ENCODE measurements at places on chromosomes 2 and 18.

- DNase-seq: no peak
Observed at GRCh38 chr2:143582046-143582747, 453.0 kb downstream of the ARHGAP15 start.

DNA sequence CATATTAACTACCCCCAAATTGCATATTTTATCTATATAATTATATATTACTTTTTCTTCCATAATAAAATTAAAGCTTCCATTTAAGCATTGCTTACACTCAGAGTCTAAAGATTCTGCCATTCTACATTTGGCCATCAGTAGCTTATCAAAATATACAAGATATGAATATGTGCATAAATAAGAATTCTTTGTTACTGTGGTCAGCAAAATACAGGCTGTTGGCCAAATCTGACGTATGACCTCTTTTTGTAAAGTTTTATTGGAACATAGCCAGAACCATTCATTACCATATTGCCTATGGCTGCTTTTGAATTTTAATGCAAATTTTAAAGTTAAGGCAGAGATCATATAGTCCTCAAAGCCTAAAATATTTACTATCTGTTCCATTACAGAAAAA lies 643.9 kb upstream of the VRK2 start:
- no peak for DNase-seq

DNA sequence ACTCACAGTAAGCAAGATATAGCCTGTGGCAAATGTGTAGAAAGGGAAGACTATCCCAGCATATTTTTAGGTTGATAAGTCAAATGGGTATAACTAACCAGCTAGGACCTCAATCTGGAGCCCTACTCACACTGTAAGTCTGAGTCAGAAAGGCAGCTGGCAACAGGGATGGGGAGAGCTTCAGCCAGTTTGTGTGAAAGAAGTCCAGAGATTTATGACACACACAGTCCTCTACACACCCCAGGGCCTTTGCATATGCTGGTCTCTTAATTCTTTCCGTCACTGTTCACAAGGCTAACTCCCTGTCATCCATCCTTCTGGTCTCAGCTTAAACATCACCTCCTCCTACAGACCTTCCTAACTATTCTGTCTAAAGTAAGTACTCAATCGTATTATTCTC lies 5.9 kb upstream of the TCF4 start:
- DNase-seq: no peak

DNA sequence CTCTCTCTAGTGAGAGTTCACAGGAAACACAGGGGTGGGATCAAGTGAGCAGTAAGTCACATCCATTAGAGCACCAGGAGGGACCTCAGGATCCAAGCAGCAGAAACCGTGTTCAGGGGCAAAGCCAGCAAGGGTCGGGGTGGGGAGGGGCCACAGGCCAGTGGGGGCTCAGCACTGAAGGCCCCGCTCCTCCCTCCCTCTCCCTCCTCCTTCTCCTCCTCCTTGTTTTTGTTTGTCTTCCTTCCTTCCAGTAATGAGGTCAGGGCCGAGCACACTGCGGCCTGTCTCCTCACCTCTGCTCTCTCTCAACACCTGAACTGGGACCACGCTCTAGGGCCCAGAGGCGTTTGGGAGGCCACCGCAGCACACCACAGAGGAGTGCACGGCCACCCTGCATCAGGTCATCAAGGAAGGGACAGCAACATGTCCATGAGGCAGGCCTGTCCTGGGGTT lies 20.9 kb downstream of the MTERF4 start:
- DNase-seq: no peak

DNA sequence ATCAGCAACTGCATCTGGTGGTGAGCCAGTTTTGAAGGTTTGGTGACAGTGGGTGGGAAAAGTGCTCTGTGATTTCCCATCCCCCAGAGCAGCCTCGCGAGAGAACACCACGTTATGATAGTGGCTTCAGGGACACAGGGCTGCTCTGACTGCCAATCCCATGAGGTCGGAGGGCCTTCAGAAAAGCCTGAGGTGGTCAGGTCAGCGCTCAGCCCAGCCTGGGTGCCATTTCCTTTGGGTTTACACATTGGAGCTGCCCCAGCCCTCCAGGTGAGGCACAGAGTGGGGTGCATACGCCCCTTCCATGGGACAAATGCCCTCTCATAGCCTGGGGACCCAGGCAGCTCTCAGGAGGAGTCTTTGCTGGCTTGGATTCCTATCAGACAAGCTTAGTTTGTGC lies 126.8 kb downstream of the KCTD1 start:
- no peak for DNase-seq

DNA sequence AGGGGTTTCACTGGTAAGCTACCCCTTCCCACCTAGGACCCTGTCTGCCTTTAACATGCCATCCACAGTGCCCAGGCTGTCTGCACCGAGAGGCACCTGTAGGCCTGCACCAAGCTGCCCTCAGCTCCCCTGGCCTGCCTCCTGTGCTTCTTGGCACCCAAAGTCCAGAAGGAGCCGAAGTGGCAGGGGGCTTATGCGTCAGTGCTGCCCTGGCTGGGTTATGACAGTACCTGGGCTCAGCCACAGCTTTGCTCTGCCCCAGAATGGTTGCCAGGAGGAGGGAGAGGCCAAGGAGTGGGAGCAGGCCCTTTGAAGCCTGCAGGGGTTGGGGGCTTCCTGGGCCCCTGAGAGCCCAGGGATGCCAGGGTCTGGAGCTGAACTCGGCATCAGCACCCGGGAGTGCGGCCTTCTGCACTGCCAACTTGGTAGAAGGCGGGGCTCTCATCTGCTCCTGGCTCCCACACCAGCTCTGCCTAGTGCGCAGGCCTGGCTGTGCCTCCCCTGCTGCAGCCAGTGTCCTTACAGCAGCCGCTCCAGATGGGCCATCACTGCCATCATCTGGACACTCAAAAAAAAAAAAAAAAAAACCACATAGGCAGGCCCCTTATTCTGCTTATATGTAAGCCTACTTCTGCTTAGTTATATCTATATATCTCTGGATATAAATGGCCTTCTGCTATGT lies 155.4 kb downstream of the THSD7B start:
- no peak for DNase-seq

DNA sequence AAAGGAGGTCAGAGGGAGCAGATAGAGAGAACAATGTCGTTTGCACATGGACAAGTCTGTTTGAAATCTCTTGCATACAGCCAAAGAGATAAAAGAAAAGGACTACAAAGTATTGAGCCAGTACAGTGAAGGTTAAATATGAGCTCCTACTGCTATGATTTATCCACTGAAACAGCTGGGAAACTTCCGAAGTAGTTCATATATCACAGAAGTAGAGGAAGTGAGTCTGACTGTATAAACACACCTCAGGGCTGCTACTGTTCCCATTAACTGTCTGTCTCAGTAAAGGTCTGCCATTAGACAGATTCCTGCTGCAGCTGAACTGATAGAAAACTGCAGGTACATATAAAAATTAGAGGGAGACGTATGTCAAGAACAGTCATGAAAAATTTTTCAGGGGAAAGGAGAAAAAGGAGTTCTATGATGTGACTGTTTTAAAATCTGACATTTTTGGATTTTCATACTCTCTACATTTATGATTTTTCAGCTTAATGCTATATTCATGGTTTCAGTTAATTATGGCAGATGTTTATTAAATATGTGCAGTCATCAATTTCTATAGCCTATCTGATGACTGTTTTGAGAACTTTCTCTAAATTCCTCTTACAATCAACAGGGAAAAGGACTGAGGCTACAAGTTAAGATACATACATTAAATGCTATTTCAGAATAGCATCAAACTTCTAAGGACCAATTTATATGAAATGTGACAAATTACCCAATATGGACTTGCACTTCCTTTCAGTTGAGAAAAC lies 364.7 kb downstream of the ERBB4 start:
- no peak for DNase-seq

GRCh38 chr2:127324635-127325034 lies 30.7 kb upstream of the ERCC3 start:
- no peak for DNase-seq

GRCh38 chr18:58605027-58606020 lies 23.6 kb downstream of the ALPK2 start:
- DNase-seq: peak; percentile 78

GRCh38 chr18:79934311-79935097 lies 16.9 kb downstream of the SLC66A2 start:
- DNase-seq: peak; percentile 37

GRCh38 chr2:238872628-238873380 lies 24.9 kb downstream of the TWIST2 start:
- DNase-seq: peak; percentile 53

DNA sequence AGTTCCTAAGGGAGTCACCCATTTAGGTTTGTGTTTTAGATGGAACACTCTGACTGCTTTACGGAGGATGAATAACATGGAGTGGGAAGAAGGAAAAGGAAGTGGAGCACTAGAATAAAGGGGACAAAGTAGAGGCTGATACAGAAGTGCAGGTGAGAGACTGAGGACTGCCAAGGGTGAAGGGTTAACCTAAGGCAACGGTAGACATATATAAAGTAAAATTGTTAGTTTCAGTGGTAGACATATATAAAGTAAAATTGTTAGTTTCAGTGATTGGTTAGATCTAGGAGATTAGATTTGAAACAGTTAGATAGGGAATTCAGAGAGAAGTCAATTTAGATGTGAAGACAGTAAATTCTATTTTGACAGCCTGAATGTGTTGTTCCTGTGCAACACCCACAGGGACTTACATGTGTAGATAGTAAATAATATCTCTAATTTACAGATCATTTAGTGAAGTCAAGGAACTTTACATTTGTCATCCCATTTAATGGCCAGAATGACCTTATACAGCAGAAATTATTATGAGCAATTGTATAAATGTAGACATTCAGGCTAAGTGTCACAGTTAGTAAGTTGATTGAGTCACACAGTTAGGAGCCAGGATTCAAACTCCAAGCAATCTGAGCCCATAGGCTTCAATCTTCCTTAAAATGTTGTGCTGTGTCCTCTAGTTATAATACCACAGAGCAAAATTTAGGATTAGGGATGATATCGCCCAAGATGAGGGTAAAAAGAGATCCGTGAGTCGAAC lies 270.8 kb upstream of the UBE2E3 start:
- DNase-seq: no peak

DNA sequence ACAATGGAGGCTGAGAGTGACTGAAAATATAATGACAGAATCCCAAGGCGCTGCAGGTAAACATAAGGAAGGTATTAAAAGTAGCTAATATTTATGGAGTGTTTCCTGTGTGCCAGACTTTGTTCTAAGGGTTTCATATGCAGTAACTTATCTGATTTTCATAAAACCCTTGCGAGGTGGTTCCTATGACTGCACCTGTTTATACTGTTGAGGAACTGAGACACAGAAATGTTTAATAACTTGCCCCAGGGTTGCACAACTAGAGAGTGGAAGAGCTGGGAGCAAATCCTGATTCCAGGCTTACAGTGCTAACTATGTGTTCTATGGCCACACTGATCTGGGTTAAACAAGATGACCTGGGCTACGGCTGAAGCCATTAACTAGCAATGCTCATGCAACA lies 2.4 kb downstream of the SP110 start:
- no peak for DNase-seq

- no peak for DNase-seq
Observed at GRCh38 chr2:159077869-159078268, 109.4 kb downstream of the TANC1 start.

DNA sequence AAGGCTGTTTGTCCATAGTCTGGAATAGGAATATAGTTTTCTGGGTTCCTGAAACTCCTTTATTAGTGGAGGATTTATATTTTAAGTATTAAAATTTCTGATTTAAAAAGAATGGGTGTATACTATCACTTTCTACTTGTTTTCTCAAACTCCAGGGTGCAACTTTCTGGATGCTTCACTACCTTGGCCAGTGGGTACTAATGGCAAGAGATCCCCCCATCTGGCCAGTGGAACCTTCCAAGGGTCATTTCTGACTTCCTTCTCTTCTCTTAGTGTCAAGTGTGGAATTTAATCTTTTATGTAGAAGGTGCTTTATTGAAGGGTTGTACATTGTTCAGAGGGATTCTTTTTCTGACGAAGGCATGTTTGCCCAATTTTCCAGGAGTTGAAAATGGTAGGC lies 86.4 kb upstream of the LPIN2 start:
- DNase-seq: no peak

DNA sequence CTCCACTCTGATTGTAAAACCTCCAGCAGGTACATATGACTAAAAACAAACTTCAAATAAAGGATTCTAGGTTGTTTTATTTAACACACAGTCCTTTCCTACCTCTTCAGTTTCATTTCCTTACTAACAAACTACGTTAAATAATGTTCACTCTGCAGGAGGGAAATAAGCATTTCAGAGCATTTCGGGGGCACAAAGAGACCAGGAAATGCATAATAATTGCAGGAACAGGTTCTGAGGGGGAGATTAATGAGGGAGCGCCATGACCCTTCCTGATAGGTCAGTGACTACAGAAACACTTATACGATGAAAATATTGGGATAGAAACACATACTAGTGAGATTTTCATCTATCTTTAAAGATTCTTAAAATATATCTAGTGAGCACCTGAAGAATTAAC lies 416.6 kb downstream of the NRXN1 start:
- DNase-seq: no peak

GRCh38 chr2:18800240-18800971 lies 211.0 kb upstream of the NT5C1B start:
- DNase-seq: no peak

DNA sequence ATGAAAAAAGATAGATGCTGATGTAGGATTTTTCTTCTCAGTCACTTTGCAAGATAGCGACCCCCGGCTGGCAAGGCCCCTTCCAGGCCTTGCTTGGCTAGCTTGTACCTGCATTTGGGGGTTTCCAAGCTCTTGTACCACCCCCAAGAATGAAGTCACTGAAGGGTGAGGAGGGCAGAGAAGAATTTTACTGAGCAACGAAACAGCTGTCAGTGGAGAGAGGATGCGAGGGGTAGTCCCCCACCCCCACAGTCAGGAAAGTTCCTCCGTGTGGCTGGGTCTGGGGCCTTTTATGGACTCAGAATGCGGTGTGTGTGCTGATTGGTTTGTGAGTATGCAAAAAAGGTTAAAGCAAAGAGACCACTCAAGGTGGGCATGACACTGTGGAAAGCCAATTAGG lies 382.0 kb downstream of the GPD2 start:
- no peak for DNase-seq

- DNase-seq: no peak
Observed at GRCh38 chr18:12699747-12700146, 2.8 kb downstream of the CEP76 start.

DNA sequence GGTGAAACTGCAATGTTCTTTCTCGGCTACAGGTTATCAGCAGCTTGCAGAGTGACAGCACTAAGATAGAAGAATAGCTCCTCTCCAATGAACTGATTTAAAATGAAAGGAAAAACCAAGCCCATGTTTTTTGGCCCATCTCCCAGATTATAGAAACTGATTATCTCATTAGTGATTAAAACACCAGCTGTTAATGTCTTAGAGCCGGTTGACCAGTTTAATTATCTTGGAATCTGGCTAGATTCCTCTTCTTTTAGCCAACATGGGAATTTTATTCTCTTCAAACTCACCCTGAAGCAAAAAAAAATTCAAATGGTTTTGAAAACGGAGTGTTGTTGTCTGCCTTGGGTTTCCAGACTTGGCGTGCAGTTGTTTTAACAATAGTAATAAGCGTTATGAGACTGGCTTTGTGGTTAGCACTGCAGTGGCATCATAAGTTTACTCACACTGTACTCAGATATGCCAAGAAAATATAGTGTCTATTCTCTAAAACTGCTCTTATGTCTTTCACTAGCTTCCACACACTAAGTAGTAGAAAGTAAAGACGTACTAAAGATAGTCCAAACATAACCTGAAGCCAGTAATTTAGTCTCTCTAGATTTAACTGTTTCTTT lies 665.3 kb downstream of the STK39 start:
- no peak for DNase-seq
